Non-pigmented ciliary epithelial cell (primary cell): ENCODE measurements at places on chromosomes 6 and 20.

DNA sequence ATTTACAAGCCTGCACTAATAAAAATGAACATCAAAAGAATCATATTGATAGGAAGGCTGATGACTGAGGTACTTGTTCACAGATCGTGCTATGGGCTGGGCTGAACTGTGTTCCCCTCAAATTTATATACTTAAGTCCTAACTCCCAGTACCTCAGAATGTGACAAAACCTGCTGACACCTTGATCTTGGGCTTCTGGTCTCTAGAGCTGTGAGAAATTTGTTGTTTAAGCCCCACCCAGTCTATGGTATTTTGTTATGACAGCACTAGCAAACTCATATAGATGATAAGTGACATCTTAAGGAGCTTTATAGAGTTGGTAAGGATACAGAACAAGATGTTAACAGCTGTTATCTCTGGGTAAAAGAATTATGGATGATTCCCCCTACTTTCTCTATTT is 13.8 kb downstream of the UBE2V1 start:
- DNase-seq: no peak

GRCh38 chr6:37816599-37817375 is 2.7 kb upstream of the ZFAND3 start:
- no peak for DNase-seq

- DNase-seq: no peak
These were observed 82.4 kb upstream of the TOX2 start for GRCh38 chr20:43832096-43832816.

DNA sequence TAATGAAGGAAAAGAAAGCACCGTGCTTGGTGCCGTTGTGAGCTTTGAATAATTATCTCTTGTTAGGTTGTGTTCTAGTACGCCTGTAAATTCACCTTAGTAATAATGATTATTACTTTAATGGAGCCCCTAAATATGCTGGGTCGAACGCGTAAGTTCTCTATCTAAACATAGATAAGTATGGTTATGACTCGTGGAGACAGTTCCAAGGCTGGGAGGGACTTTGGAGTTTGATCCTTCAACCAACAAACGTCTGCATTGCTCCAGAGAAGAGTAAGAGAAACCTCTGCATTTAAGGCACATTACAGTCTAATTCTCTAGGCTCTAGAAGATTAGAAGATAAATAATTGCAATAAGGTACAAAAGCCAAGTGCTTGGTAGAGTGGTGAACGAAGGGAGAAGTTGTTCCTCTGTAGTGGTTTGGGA is 514 bp downstream of the ACOT13 start:
- no peak for DNase-seq
